Activated CD4-positive, alpha-beta T cell treated with anti-CD3 and anti-CD28 coated beads, Interleukin-2, Interleukin-6, amounts not matched to agents 100 ng/mL and 50 ng/mL, durations not matched to agents 16 hours and 8 hours (primary cell): ENCODE measurements at places on chromosomes 5 and 9.

DNA sequence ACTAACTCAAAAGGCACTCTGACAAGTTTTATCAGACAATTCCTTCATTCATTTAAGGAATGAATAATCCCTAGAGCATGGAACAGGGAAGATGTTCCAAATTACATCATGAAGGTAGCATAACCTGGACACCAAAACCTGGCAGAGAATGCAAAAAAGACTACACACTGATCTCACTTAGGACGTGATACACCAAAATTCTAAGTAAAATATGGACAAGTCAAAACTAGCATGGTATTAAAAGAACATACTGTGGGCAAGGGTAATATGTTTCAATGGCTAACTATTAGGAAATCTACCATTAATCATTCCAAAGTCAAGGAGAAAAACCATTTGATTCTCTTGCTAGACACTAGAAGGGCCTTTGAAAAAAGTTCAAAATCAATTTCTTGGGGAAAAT lies 176.5 kb downstream of the HSPA4 start:
- no peak for DNase-seq

DNA sequence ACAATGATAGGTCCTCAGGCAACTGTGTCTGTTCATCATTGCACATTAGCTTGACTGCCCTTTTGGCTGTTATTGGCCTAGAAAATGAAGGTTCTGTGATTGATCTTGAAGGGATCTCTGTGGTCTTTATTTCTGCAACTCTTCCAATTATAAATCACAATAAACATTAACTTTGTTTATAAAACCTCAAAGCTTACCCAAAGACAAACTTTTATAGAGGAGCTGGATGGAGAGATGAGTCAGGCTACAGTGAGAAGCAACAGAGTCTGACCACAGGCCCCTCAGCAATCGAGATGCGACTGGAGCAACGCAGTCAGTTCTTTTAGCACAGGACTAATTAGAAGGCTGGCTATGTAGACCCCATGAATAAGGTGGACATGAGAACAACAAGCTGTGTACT lies 5.3 kb downstream of the MACROH2A1 start:
- no peak for DNase-seq

GRCh38 chr9:2874001-2874750 lies 30.3 kb upstream of the PUM3 start:
- no peak for DNase-seq

- no peak for DNase-seq
Measured at GRCh38 chr9:81268048-81268447, 421.3 kb downstream of the TLE1 start.

GRCh38 chr5:41087461-41087860 lies 16.3 kb upstream of the MROH2B start:
- no peak for DNase-seq

GRCh38 chr9:11192993-11193392 lies 580.2 kb upstream of the PTPRD start:
- DNase-seq, result no peak

DNA sequence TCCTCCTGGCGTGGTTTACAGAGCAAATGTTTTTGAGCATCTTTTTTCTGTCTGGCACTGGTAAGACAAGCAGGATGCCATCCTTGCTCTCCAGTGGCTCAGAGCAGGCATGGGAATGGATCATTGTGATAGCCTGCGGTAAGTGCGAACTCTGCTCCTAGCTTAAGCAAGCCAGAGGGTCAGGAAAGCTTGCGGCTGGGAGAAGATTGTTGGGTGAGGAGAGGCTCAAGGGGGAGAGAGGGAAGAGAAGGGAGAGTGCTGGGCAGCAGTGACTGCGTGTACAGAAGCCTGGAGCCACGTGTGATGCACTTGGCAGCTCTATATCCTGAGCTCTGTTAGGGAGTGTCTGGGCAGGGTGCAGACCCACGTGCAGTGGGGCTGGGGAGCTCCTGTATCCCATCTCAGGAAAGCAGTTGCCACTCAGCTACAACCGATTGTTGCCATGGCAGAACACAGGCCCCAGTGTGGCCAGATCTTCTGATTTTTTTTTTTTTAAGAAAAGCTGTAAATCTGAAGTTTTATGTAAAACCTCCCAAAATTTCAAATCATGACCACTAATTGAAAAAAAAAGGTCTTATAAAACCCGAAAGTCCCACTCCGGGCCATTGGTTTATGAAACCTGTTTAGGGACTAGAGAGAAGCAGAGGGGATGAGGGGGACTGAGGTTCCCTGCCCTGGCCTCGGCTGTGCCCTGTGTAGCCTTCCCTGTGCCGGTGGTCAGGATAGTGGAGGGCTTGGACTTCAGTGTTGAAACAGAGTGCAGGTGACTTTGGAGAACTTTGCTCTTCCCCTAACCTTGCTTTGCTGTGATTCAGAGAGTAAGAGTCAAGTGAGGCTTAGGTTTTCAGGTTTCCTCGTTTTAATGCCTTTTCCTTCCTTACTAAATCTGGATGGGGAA lies 67.3 kb downstream of the ZNF618 start:
- no peak for DNase-seq

- no peak for DNase-seq
Measured at GRCh38 chr5:121702682-121703081, 149.0 kb upstream of the FTMT start.

GRCh38 chr5:74978345-74978744 lies 74.0 kb downstream of the GCNT4 start:
- DNase-seq, result no peak

DNA sequence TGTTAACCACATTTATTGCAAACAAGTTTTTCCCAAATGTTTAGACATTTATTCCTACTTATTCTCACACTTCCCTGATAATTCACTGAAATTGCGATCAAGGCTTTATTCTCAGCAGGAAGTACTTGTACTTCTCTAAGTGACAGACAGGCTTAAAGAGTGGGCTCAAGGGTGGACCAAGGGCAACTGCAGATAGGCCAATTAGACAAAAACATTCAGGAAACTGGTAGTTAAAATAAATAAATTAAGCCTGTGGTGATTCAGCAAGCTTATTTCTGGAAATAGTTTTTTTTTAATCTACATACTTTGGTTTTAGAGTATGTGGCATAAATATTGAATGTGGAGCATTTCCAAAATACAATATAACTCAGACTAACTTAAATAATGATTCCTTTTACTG lies 136.1 kb downstream of the UGCG start:
- DNase-seq, result no peak

- no peak for DNase-seq
Measured at GRCh38 chr5:10870791-10871190, 109.8 kb upstream of the DAP start.

- DNase-seq, result no peak
Measured at GRCh38 chr5:50365426-50366251, 75.4 kb downstream of the EMB start.
